Left hindlimb (tissue), 1 donor: ENCODE measurements at places on chromosomes 2 and 18.

DNA sequence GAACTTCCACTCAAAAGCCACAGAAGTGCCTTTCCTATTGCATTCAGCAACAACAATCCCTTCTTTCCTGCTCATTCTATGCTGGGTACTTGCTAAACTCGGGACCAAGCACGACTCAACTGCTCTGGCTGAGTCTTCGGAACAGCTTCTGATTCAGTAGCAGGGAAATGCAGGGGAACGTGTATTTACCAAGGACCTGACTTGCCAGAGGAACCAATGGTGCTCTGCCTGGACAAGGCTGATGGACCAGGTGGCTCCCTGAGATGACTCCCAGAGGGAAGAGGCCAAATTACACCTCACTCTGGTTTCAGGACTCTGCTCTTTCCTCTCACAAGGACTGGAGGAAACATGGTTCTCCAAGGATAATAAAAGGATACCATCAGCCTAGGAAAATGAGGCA, 12.2 kb downstream of the CXCR2 start:
- no peak for DNase-seq

- no peak for DNase-seq
Observed at GRCh38 chr2:220783671-220784070, 788.4 kb downstream of the EPHA4 start.

- no peak for DNase-seq
Observed at GRCh38 chr2:128821010-128821409, 502.3 kb upstream of the HS6ST1 start.

GRCh38 chr2:222038067-222038802, 260.6 kb downstream of the PAX3 start:
- DNase-seq = no peak

GRCh38 chr2:85433511-85434089, 15.1 kb downstream of the SH2D6 start:
- DNase-seq = peak; percentile 93

- DNase-seq = no peak
Observed at GRCh38 chr2:112776113-112776512, 8.2 kb downstream of the IL1A start.

DNA sequence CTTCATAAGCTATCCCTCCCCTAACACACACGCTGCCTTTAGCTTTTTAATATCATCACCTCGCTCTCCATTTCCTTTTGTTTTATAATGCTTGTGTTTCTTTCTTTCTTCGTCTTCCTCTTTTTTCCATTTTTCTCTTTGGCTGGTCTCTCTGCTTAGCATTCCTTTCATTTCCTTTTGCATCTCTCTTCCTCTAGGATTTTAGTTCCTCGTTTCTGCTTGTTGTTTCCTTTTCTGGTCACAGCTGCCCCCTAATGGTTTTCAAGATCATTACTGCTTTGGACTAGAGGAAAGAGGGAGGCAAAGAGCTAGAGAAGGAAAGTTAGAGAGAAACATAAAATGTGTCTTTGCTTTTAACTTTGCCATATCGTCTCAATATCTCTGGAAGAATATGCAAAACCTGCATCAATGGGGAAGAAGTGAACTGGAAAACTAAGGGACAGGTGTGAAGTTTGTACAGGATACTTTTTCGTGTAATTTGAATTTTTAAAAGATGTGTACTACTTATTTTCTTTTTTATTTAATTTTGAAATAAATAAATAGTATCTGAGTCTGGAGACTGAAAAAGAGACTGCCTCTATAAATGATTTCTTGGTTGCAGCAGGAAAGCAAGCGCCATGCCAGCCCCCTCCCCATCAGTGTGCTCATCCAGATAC, 6.3 kb upstream of the NRP2 start:
- no peak for DNase-seq

- DNase-seq = no peak
Observed at GRCh38 chr2:237453671-237454070, 33.4 kb upstream of the MLPH start.

GRCh38 chr18:69674966-69675365, 272.7 kb downstream of the CD226 start:
- DNase-seq = no peak

- DNase-seq = no peak
Observed at GRCh38 chr18:46096651-46097300, 1.3 kb downstream of the ATP5F1A start.

- DNase-seq = no peak
Observed at GRCh38 chr2:99975386-99975785, 167.0 kb downstream of the AFF3 start.
